ENCODE measurements at places on chromosomes 3 and 15. TPM values are rescaled to one million over a fixed set of nuclear protein-coding genes. Genes with fewer than 3 reads are reported as not detected.

FBXO40 gene
- not detected for total RNA-seq

CIAO2A gene
- total RNA-seq = 42.7 TPM

LRRC34 gene
- total RNA-seq = not detected

WDR73 gene
- total RNA-seq = 37.5 TPM

PLA2G4B gene
- total RNA-seq = 22.6 TPM

Measured in stomach (tissue), 19 donors.